ENCODE measurements at places on chromosomes 1 and 21.

- DNase-seq: no peak
Observed at GRCh38 chr1:202568410-202568809, 141.8 kb downstream of the SYT2 start.

DNA sequence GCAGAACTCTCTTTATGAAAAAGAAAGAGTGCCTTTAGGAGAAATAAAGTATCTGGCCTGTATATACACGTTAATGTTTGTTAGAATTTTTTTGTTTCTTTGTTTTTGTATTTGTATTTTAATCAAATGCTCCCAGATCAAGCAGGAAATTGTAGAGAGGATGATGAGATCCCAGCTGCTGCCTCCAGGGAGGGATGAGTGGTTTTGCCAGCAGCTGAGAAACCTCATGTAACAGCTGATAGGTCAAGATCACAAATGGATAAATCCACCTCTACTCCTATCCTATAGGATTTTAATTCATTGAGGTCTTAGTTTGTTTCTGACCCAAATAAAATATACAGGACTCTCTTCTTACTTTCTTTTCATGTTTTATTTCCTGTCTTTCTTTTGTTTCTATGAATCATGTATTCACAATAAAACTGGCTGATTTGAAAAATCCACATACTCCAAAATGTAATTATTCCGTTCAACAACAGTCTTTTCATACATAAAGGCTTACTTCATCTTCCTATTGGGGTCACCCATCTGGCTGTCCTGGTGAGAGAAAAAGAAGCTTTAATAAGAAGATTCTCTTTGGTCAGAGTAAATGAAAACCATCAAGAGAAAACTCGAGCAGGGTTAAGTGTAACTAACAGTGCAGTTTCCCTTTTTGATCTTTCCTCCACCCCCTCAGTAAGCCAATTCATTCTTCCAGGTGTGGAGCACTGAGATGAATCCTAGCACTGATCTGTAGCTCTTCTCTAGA, 129.3 kb upstream of the PLPPR5 start:
- no peak for DNase-seq

DNA sequence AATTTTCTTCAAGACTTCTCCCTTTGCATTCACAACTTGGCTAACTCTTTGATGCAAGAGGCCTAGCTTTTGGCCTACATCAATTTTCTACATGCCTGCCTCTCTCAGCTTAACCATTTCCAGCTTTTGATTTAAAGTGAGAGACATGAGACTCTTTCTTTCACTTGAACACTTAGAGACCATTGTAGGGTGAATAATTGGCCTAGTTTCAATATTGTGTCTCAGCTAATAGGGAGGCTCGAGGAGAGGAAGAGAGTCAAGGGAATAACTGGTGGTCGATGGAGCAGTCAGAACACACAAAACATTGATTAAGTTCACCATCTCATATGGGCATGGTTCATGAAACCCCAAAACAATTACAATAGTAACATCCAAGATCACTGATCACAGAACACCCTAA, 225.5 kb downstream of the TPR start:
- DNase-seq: no peak

DNA sequence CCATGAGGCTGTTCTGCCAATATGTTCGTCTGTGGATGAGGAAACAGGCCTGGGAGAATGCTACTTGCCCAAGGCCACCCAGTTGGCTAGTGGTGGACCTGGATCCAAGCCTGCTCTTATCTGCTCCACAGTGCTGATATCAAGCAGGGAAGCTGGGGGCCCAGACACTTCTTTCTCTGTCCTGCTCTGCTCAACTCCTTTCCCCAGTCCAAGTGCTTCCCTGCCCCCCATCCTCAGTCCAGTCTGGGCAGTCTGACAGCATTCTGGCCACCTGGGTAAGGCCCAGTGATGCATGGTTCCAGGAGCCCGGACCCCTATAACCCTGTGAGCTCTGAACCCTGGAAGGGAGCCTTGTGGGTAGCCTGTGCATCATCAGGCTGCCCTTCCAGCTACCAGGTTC, 4.2 kb upstream of the PAQR7 start:
- no peak for DNase-seq

DNA sequence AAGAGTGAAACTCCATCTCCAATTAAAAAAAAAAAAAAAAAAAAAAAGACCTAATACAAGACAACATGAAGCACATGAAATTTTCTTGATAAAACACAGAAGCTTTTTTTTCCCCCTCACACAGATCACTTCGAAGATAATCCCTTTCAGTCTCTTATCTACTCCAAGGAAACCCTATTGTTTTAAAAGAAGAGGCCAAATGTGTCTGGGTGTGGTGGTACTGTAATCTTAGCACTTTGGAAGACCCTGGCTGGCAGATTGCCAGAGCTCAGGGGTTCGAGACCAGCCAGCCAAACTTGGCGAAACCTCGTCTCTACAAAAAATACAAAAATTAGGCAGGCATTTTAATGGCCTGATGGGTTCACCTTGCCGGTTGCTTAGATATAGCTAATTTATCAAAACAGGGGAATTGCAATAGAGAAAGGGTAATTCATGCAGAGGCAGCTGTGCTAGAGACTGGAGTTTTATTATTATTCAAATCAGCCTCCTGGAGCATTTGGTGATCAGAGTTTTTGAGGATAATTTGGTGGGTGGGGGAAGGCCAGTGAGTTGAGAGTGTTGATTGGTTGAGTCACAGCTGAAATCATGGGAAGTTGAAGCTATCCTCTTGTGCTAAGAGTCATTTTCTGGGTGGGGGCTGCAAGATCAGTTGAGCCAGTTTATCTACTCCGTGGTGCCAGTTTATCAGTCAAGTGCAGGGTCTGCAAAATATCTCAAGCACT, 62.5 kb downstream of the SLC16A1 start:
- no peak for DNase-seq

GRCh38 chr1:41915786-41916571, 2.7 kb downstream of the HIVEP3 start:
- DNase-seq: peak; percentile 8

- DNase-seq: no peak
Observed at GRCh38 chr1:228172591-228173527, 7.3 kb downstream of the IBA57 start.

- no peak for DNase-seq
Observed at GRCh38 chr1:171403393-171403792, 81.9 kb upstream of the PRRC2C start.

DNA sequence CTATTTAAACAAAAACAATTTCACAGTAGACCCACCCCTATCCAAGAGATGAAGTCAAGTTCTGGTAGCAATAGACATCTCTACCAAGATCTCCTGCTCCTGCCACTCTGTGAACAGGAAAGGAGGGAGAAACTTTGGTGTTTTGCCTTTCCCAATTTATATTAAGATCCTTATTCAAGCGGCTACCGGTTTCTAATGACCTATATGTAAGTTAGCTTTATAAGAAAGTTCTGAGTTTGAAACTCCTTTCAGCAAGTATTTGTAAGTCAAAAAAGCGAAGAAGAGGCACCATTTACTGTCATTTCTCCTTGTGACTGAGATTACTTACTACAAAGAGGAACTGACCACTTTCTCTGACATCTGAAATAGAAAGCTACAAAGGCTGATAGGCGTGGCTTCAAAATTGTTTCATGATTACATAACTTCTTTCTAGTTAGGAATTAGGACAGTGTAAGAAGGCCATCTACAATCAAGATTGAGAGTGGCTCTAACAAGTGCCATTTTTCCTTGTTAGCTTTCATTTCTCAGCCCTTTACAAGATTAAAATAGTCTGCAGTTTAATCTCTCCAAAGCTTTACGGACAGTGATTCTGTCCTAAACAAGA, at the start of gene MNDA:
TSS of gene MNDA (plus strand) at position 448 of the 604 bp plus-strand sequence. CDS start 10,803 bp downstream, outside the sequence.
- DNase-seq: no peak

GRCh38 chr21:17901458-17902079, 82.4 kb upstream of the C21orf91 start:
- DNase-seq: no peak

DNA sequence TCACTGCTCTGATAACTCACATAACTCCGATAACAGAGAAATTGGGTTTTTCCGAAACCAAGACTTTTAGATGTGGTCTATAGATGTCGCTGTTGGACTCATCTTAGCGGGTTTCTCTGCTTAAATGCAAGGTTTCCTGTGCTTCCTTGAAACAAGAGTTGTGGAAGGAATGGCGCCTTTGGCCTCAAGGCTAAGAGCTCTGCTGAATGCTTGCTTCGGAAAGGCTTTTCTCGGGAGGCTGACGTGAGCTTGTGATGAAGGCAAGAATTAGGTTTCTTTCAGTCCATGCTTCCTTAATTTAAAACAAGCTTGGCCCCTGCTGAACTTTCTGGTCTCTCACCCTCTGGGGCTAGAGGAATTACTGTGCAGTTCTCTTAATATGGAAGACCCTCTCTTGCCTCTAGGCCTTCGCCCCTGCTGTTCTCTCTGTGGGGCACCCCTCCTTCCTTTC, 113.5 kb downstream of the MAP3K21 start:
- DNase-seq: peak; percentile 78

DNA sequence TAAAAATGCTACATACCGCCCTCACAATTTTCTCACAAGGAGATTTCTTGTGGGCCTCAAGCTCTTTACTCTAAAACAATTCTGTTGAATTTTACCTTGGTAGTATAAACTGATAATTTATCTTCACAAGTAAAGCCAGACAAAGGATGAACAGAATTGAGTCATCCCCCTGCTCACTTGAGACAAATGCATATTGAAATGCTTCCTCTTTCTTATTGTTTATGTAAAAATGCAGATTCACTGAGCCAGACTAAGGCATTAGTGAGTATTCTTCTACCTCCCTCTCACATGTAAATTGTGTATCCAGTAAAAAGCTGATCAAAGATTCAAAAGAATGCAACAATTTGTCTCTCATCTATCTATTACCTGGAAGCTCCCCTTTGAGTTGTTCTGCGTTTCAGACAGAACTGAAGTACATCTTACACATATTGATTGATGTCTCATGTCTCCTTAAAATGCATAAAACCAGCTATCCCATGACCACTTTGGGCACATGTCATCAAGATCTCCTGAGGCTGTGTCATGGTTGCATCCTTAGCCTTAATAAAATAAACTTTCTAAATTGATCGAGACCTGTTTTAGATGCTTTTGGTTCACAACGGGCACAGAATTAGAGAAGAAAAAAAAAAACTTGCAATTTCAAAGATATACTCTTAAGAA, 743.1 kb upstream of the B3GALT2 start:
- DNase-seq: no peak

DNA sequence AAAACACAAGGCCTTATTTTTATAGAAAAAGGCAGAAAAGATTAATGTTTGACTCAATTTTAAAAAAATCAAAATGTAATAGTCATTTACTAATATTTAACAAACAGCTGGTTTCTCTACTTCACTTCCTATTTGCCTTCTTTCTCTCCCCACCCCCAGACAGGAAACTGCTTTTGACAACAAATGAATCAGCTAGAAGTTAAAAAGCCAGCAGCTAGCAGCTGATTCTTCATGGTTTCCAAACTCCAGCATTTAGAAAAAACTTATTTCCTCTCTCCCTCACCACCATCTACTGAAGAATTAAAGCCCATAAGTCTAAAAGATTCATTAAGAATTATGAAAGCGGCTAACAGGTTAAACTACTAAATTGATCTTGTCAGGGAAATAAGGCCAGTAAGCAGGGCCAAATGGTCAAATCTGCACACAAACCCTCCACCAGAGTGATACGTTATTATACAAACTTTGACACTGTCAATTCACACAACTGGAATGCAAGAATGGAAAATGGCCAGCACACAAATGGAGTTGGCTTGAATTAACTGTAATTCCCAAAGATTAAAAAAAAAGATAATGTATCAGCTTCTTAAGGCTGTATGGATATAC, 4.0 kb downstream of the WDR26 start:
- DNase-seq: peak; percentile 61

DNA sequence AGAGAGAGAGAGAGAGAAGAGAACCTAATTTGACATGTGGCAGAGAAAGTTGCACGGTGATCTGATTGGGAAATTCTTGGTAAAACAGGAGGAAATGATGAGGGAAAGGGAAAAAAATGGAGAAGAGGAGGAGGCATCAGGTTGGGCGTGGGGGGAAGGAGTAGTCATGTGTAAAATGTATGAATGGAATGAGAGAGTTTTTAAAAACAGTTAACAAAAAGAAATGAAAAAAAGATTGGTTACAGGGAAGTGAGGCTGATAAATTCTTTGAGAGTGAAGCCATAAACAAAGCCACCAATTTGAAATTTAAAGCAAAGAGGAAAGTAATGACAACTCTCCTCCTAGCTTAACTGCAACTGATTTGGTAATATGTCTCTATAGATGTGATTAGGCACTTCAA, 409.2 kb downstream of the USH2A start:
- DNase-seq: no peak

DNA sequence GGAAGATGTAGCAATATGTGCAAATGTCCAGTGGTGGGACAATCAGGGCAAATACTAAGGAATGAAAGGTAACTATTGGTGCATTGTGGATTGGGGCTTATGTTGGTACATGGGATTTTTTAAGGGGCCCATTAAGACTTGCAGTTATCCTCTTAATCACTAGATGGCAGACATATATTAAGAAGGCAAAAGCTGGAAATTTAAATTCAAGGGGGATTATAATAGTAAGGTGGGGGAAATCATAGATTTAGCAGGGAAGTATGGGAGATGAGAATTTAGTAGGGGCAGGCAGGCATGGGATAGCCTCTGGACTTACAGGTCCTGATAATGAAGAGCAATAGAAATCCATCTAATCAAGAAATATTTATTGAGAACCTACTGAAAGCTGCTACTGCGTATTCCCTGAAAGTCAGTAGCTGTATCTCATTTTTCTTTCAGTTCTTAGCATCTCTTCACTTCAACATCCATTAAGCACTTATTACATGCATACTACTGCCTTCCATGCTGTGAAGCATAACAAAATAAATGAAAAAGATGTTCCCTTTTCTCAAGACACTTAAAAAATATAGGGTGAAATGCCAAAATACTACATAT, 251.8 kb downstream of the CRB1 start:
- no peak for DNase-seq

GRCh38 chr1:61672376-61672775, 52.6 kb downstream of the TM2D1 start:
- DNase-seq: no peak

DNA sequence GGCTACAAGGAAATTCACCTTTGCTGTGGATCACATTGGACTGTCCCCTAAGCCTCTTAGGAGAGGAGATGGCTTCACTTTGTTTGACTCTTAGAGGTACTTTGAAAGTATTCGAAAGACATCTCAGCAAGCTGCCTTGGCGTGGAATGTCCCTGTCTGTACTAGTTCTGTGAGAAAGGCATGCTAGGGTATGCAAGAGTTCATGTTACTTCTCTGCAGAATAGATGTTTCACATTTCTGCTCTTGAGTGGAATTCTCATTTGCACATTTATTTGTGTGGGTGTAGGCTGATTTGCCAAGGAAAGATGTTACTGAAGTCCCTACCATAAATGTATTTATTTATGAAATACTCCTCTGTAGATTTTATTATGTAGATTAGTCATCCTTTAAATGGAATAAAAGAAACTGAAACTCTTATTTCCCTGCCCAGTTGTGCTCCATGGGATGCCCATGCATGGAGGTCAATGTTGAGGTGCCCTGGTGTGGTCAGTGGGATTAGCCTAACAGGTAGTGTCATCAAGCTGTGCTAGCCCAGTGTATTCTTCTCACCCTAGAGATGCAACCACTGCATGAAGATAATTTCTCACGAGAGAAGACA, 13.8 kb downstream of the MIA3 start:
- no peak for DNase-seq

Measured in small intestine (tissue), 16 donors.